Body of pancreas (tissue), 4 donors: ENCODE measurements at places on chromosomes 2 and 18. TPM values are rescaled to one million over a fixed set of nuclear protein-coding genes. Genes with fewer than 3 reads are reported as not detected.

CYTIP gene
- 10.6 TPM for total RNA-seq

ASB18 gene
- not detected for total RNA-seq

ANKRD62 gene
- 14.2 TPM for total RNA-seq

TUBB6 gene
- total RNA-seq, result 71.1 TPM

ERFE gene
- total RNA-seq, result not detected

FAM124B gene
- total RNA-seq, result 0.78 TPM

SERPINB11 gene
- total RNA-seq, result not detected

LINC00305 gene
- total RNA-seq, result not detected

CDK5R2 gene
- total RNA-seq, result not detected

SAG gene
- total RNA-seq, result not detected

ANTXR1 gene
- 9.3 TPM for total RNA-seq

CFC1 gene
- 16.1 TPM for total RNA-seq

C2orf78 gene
- total RNA-seq, result not detected

SP140L gene
- 6.7 TPM for total RNA-seq

SERPINB4 gene
- not detected for total RNA-seq

STPG4 gene
- total RNA-seq, result not detected

KIF5C gene
- total RNA-seq, result 2.6 TPM

GTF3C2 gene
- 73.2 TPM for total RNA-seq

SPDYA gene
- total RNA-seq, result 1.6 TPM

KCNF1 gene
- not detected for total RNA-seq

KLHL29 gene
- 4.4 TPM for total RNA-seq

LYG1 gene
- not detected for total RNA-seq

CD302 gene
- total RNA-seq, result 31.1 TPM

GNLY gene
- not detected for total RNA-seq

SCYGR5 gene
- not detected for total RNA-seq

KIF3C gene
- total RNA-seq, result 0.99 TPM

HAAO gene
- 30.3 TPM for total RNA-seq

SPC25 gene
- not detected for total RNA-seq

TMEFF2 gene
- total RNA-seq, result not detected

POTEE gene
- not detected for total RNA-seq

TNFAIP6 gene
- not detected for total RNA-seq

TUBA3E gene
- not detected for total RNA-seq

GAL3ST2 gene
- total RNA-seq, result not detected

SERPINB5 gene
- total RNA-seq, result not detected

CAB39 gene
- 32.3 TPM for total RNA-seq

RAX gene
- not detected for total RNA-seq

CD8A gene
- 1.8 TPM for total RNA-seq

TRABD2A gene
- 0.52 TPM for total RNA-seq

RNF144A gene
- 109 TPM for total RNA-seq

AOX1 gene
- 75.0 TPM for total RNA-seq

IGFBP5 gene
- total RNA-seq, result 415 TPM

RPRM gene
- not detected for total RNA-seq

CYP27A1 gene
- total RNA-seq, result 9.9 TPM

RFTN2 gene
- 11.9 TPM for total RNA-seq

DSG4 gene
- not detected for total RNA-seq

CFAP210 gene
- not detected for total RNA-seq

FOXD4L1 gene
- total RNA-seq, result 0.52 TPM

SH3RF3 gene
- total RNA-seq, result 5.6 TPM

NYAP2 gene
- not detected for total RNA-seq

BOLL gene
- total RNA-seq, result not detected

C2orf80 gene
- total RNA-seq, result not detected

INHA gene
- total RNA-seq, result 0.66 TPM

MAL gene
- not detected for total RNA-seq

PSD4 gene
- 83.4 TPM for total RNA-seq

RESP18 gene
- not detected for total RNA-seq

CREG2 gene
- total RNA-seq, result not detected

IAH1 gene
- total RNA-seq, result 25.4 TPM

TEKT4 gene
- not detected for total RNA-seq

GCG gene
- 129 TPM for total RNA-seq
